ENCODE measurements at places on chromosomes 3 and 15.
A peak's percentile ranks its signal among the peaks of the same experiment; 100 is the strongest.

- DNase-seq = no peak
Observed at GRCh38 chr3:132294906-132295305, 22.3 kb upstream of the ACP3 start.

DNA sequence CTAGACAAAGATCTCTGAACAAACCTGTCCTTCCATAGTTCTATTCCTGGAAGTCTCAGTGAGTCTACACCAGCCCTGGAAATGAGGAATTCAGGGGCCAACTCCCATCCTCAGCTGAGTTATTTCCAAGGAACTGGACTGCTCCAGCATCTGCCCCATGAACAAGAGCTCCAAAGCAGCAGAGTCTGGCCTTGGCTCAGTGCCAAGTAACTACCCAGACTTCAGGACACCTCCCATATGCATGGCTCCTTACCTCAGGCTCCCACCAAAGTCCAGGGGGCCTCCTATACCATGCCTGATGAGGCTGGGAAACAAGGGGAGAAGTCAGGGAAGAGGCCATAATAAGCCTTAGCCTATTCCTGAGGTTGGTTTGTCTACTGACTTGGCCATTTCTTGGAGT lies 45.0 kb downstream of the FAIM start:
- no peak for DNase-seq

- no peak for DNase-seq
Observed at GRCh38 chr3:136152176-136152843, 43.8 kb downstream of the MSL2 start.

DNA sequence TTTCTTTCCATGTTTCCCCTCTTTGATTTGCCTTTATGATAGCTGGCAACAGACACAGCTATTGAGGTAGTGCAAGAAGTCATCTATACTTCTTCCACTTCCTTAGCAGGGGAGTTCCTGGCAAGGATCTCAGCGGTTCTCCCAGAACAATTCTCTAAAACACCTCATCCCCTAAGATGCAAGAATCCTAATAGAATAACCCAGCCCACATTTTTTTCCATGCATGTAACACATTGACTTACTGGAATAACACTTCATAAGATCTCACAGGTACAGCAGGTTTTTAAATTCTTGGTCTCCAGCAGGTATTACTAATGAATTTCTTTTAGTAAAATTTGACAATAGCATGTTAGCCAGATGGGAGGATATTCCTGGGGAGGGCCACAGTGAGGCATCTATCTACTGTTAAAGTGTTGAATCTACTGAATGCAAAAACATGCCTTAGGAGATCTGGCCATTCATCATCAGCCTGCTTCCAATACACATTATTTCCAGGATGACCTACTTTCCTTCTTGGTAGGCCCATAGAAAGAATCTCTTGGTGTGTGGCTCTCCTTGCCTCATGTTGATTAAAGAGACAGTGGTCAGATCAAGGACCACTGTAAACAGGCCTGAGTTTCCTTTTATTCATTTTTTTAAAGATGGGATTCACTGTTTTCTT lies 78.5 kb downstream of the RAD18 start:
- no peak for DNase-seq

DNA sequence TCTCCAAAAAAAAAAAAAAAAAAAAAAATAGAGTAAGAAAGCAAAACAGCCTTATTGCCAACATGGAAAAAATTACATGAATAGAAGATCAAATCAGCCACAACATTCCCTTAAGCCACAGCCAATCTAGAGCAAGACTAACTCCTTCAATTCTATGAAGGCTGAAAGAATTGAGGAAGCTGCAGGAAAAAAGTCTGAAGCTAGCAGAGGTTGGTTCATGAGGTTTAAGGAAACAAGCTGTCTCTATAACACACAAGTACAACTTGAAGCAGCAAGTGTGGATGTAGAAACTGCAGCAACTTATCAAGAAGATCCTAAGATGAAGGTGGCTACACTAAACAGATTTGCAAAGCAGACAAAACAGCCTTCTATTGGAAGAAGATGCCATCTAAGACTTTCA lies 9.3 kb downstream of the PARL start:
- no peak for DNase-seq

DNA sequence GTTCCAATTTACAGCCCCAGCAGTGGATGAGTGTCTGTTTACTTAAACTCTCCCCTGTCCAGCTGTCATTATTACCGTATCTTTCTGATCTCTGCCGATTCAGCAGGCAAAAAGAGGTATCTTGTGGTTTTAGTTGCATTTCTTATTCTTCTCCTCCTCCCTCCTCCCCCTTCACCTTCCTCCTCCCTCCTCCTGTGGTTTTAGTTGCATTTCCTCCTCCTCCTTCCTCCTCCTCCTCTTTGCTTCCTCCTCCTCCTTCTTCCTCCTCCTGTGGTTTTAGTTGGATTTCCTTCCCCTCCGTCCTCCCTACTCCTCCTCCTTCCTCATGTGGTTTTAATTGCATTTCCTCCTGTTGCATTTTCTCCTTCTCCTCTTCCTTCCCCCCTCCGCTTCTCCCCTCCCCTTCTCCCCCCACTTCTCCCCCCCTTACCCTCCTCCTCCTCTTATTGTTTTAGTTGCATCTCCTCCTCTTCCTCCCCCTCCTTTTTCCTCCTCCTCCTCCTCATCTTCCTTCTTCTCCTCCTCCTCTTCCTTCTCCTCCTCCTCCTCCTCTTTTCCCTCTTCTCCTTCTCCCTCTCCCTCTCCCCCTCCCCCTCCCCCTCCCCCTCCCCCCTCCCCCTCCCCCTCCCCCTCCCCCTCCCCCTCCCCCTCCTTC lies 25.3 kb upstream of the VPS33B start:
- no peak for DNase-seq

- no peak for DNase-seq
Observed at GRCh38 chr3:33046521-33046920, 50.4 kb downstream of the GLB1 start.

GRCh38 chr3:194218646-194219453 lies 82.9 kb downstream of the HES1 start:
- DNase-seq = no peak

DNA sequence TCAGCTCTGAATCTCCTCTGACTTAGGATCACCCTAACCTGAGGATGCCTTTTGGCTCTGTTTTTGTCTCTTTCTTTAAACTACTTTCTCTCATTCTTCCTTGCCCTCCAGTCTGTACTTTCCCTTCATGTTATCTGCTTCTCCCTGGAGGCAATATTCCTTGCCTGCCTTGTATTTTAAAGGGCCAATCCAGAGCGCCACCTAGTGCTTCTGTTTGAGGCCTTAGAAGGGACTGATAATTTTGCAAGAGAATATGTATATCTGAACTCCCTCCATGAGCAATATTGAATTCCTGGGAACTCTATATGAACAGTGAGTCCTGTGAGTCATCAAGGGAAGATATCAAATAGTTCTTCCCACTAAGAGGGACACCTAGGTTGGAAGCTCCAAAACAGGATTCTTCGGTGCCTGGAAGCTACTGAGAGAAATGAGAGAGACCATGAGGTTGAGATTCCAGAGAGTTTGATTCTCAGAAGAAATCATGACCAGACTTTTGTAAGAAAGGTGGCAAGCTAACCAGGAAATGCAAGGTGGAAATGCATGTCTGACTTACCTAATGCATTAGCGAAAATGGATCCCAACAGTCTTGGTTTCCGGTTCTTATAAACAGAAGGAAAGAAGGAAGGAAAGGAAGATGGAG lies 203.8 kb upstream of the CD96 start:
- DNase-seq = peak; percentile 18

DNA sequence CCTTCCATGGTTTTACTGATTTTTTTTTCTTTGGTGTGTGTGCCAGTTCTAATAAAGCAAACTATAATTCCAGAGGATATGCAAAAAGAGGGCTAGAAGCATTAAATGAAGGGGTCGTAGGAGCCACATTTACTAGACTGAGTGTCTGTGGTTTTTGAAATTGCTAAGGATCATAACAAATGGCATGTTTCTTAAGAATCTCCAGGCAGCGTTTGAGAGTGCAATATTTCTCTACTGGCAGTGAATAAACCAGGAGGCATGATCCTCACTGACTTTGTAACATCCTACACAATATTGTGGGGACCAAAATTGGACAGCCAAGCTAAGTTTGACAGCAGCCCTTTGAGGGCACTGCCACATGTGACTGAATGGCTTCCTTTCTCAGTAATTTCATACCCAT lies 115.9 kb upstream of the CCNL1 start:
- DNase-seq = no peak

Measured in epithelial cell of prostate (primary cell).